ENCODE measurements at places on chromosomes 6 and 20.

DNA sequence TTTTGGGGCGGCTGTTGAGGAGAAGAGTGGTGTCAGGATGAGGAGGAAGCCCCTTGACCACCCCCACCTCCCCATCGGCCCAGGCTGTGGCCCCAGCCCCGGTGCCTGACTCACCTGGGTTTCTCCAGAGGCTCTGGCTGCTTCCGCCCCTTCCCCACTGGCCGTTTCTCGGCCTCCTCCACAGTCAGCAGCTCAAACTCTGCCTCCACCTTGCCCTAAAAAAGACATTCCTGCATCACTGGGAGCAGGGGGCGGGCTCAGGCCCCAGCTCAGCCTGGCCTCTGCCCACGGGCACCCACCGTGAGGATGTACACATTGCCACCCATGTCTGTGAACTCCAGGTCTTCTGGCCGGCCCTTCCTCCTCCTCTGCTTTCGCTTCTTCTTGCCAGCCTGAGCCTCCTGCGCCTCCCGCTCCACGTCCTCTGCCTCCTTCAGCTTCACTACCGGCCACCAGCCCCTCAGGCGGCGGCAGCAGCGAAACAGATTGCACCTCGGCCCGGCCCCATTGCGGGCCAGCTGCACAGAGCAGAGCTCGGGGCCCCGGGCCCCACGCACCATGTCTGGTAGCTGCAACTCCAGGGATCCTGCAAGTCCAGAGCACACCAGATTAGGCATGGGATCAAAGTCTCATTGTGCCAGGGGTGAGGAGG, 17.3 kb downstream of the ERGIC3 start:
- no peak for DNase-seq

DNA sequence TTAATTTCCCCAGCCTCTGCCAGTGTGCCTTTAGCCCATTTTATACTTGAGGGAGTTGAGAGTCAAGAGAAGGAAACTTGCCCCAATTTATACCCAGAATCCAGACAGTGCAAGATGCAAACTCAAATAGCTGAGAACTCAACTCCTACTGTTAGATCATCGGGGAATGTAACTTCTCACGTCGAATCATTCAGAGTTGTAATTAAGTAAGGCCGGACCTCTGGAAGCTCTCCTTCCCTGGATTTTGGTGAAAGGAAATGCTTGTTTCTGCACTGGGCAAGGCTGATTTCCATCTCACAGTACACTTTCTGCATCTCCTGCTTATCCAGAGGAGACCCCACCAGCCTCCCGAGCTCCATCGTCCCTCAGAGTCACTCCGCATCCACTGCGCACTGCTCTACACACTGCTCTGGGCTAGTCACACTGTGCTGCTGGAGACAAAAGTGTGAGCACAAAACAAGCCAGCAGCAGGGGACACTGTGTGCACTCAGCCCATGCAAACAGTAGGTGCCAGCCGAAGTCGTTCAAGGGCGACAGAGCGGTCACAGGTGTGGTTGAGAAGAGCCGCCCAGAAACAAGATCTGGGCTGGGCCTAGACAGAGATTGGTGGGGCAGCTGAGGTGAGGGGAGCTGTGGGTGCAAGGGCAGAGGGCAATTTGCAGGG, 150.4 kb upstream of the QKI start:
- DNase-seq = no peak

- no peak for DNase-seq
Measured at GRCh38 chr6:158808941-158809678, 10.1 kb downstream of the EZR start.

GRCh38 chr6:81750681-81751387, 1.6 kb downstream of the TENT5A start:
- no peak for DNase-seq

- no peak for DNase-seq
Measured at GRCh38 chr6:5442916-5443315, 181.6 kb downstream of the FARS2 start.

DNA sequence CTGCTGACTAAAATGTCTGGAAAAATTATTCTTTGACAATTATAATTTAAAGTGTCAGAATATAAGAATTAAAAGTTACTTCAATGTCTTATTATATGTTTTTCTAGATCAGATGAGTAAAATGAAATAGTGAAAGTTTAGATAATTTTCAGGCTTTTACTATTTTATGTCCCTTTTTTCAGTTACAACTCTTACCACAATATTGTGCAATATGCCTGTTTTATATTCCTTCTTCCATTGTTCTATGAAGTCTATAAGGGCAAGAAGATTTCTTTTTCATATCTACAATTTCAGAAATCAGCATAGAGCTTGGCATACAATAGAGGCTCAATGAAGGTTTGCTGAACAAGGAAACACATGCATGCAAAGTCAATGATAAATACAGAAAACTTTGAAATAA, 401.2 kb upstream of the HTR1E start:
- no peak for DNase-seq

GRCh38 chr6:44034391-44034861, 92.8 kb downstream of the MRPL14 start:
- no peak for DNase-seq

- no peak for DNase-seq
Measured at GRCh38 chr6:121711472-121711871, 276.0 kb downstream of the GJA1 start.

DNA sequence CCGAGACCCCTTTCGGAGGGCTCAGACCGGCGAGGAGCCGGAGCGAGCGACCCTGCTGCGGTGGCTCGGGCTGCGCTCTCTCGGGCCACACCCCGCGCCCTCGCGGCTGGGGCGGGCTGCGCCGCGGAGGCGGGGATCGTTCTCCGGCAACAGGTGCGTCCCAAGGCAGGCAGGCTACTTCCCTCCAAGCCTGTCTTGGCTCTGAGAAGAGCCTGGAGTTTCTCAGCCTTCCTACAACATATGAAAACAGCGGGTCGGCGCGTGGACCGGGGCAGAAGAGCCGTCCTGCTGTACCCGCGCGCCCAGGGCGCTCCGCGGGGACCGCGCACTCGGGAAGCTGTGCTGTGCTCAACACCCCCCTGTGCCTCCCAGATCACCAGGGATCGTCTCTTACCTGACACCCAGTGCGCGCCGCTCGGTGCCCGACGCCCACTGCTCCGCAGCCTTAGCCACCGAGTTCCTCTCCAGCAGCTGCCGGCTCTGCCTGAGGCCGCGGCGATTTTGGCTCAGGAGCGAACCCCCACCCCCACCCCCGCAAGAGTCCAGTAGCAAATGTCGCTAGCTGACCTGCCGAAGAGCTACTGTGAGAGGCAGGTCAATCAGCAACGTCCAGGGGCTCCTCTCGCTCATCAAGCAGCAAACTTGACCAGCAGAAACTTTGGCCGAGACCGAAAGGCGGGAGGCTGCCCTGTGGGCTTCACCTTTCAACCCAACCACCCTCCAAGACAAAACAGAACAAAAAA, 3.7 kb upstream of the OLIG3 start:
- DNase-seq = peak; percentile 26

GRCh38 chr6:87575423-87575822, 14.4 kb downstream of the RARS2 start:
- no peak for DNase-seq

GRCh38 chr6:145086197-145086596, 649.1 kb downstream of the EPM2A start:
- DNase-seq = no peak

DNA sequence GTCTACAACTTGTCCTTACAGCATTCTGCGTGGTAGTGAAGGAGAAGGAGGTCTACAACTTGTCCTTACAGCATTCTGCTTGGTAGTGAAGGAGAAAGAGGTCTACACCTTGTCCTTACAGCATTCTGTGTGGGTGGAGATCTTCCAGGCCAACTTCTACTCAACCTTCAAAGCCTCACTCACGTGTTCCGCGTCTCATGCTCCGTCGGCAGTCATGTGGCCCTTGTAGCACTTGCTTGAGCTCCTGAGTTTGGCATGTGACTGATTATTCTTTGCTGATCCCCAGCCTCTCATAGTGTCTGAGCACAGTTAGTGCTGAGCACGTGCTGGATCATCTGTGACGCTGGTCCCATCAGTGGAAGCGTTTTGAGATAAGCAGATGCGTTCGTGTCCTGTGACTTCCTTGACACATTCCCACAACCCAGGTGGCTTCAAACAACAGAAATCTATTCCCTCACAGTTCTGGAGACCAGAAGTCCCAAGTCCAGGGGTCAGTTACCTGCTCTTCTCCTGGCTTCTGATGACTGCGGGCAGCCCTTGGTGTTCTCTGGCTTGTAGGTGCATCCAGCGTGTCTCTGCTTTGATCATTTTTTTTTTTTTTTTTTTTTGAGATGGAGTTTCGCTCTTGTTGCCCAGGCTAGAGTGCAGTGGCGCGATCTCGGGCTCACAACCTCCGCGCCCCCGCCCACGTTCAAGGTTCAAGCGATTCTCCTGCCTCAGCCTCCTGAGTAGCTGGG, 2.6 kb downstream of the SS18L1 start:
- no peak for DNase-seq

DNA sequence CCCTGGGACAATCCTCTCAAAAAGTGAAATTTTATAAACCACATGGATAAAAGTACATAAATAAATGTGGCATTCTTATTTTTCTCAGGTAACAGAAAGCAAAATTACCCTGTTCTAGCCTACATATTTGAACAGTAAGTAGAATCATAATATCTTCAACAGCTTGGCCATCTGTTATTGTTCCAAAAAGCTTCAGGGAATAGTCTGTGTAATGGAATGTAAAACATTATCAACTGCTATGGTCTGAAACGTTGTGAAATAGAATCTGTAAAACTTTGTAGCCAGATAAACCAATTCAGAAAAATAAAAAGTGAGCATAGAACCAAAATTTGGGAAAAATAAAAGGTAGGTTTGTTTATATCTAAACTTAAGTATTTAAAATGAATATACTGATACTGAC, 114.7 kb downstream of the THEMIS start:
- DNase-seq = no peak

DNA sequence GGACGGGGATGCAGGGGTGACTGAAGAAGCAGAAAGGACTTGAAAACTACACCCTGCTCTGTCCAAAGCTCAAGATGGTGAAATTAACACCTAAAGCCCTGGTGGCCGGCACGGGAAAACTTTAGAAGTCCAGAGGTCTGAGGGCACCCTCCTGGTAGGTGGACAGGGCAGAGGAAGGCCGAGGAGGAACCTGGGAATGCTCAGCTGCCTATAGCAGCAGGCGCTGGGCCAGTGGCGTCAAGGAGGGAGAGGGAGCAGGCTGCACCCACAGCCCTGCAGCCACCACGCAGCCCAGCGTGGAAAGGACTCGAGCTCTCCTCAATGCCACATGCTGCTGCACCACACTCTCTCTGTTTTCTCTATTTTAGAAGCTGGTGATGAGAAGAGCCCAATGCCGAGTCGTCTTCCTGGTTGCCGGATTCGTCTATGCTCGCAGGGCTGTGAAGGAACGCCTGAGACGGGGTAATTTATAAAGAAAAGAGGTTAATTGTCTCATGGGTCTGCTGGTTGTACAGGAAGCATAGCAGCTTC, 248.3 kb upstream of the AFDN start:
- no peak for DNase-seq

DNA sequence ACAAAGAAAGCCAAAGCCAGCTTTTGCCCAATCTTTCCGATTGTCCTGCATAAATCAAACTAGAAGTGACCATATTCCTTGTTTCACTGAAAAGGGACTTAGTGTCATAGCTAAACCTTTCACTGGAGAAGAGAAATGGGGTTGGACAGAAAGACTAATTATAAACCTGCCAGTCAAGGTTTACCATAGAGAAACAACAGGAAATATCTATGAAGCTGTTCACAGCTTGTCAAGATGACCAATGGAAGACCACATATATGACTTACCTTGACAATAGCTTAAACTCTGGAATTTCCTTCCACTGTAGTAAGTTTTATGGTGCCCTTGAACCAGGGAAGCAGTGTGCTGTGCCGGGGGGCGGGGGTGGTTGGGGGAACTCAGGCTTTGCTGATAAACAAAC, 107.7 kb upstream of the PHACTR1 start:
- no peak for DNase-seq

DNA sequence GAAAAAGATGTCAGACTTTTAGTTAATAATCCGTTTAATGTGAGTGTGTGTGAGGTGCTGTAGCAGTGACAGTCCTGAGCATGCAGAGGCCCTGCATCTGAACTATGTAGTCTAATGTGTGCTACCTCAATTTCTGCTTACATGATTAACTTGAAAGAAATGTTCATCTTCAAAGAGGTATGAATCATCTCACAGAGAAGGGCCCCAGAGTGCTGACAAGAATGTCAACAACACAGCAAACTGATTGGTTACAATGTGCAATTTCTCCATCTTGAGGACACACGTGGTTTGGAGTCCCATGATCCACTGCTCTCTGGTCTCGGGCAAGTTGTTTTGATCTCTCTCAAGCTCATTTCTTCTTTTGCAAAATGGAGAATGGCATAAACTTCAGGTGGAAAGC, 61.7 kb upstream of the EMILIN3 start:
- DNase-seq = no peak

Data from stimulated activated CD4-positive, alpha-beta T cell treated with anti-CD3 and anti-CD28 coated beads, Interleukin-12 subunit alpha, Interleukin-12 subunit beta, amount 100 ng/mL, for 4 hours (primary cell).